ENCODE measurements at places on chromosomes 7 and 10.

- peak; percentile 36 for DNase-seq
Observed at GRCh38 chr7:94069162-94069739, 65.1 kb upstream of the BET1 start.

DNA sequence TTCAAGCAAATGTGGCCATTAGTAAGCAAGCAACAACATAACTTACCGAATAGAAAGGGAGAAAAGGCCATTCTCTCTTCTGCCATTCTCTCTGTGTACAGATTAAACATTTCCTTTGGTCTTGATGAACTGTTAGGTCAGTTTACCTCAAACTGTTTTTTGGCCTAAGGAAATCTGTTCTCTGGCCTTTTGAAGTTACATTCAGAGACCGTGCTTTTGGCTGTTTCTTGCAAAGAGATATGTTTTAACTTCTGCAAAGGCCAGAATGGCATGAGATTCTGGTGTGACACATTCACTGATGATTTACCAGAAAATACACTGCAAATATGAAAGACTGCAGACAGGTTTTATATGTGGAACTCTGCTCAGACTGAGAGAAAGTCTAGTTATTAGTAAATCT is 22.2 kb downstream of the AHR start:
- DNase-seq, result no peak

DNA sequence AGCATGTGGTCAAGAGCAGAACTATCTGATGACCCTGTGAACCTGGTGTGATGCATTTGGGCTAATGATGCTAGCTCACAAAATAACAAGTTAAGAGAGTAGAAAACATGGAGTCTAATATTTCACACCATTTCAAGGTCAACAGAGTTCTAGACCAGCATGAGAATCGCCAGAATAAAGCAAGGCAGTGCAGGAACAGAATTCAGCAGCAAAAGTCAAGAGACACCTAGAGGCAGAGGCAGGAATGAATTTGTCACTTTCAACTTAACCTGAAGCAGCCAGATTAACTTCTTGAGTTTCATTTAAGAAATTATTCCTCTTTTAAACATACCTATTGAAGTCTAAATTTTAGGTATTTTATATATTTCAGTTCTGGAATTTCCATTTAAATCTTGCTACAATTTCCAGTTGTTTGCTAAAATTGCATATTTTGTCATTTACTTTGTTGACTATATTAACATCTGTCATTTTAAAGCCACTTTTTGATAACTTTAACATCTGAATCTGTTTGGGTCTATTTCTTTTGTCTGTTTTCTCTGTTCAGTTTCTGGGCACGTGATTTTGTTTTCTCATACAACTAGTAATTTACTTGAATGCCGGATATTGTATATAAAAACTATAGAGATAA is 44.2 kb upstream of the PRSS58 start:
- no peak for DNase-seq

GRCh38 chr10:103111031-103111917 is 81.8 kb downstream of the NT5C2 start:
- peak; percentile 31 for DNase-seq

DNA sequence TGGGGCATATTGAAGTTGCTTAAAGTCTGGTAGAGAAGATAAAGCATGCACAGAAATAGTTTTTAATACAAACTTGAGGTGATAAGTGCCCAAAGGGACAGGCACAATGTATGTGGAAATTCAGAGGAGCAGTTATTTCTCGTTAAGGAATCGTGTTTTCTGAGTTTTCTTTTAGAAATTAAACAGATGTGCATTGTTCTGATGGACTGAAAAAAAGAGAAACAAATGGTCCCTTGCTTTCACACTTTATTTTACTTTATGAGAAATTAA is 45.6 kb downstream of the CNNM2 start:
- no peak for DNase-seq

DNA sequence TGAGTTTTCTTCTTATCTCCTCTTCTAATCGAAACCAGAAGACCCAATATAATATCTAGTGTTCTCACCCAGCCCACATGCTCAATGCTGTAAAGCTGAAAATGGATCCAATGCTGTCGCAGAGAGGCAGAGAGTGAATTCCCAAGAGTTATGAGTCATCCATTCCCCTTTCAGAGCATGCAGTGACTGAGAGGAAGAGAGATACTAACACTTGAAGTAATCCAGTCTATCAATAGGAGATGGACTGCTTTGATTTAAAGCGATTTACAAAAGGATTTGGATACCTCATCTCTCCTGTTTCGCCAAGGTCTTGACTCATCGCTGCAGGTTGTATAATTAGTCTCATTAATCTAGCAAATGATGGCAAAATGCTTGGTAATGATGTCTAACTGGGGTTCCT is 41.5 kb upstream of the PRKCQ start:
- DNase-seq, result peak; percentile 27

DNA sequence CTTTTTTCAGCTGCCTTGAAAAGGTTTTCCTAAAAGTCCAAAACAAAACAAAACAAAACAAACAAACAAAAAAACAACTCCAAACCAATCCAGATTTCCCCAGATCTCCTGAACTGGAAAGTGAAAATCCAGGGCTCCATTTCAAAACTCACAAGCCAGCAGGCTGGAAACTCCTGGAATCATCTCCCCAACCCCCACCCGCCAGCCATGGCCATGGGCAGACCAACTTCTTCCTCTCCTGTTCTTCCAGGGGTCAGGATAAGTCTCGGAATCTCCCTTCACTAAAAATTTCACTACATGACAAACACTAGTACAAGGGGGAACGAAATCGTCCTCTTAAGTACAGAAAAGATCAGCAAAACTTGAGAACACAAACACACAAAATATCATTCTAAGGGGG is 40.4 kb downstream of the GNA12 start:
- no peak for DNase-seq

- DNase-seq, result no peak
Observed at GRCh38 chr7:135862586-135863340, 114.2 kb upstream of the FAM180A start.

GRCh38 chr10:5813341-5814109 is at the start of gene GDI2:
Gene GDI2, minus strand, starts transcription at chr10:5813434. Its CDS starts 176 bp downstream, at chr10:5813258.
- peak; percentile 98 for DNase-seq

GRCh38 chr7:139494835-139495579 is 11.5 kb upstream of the KLRG2 start:
- DNase-seq, result no peak

DNA sequence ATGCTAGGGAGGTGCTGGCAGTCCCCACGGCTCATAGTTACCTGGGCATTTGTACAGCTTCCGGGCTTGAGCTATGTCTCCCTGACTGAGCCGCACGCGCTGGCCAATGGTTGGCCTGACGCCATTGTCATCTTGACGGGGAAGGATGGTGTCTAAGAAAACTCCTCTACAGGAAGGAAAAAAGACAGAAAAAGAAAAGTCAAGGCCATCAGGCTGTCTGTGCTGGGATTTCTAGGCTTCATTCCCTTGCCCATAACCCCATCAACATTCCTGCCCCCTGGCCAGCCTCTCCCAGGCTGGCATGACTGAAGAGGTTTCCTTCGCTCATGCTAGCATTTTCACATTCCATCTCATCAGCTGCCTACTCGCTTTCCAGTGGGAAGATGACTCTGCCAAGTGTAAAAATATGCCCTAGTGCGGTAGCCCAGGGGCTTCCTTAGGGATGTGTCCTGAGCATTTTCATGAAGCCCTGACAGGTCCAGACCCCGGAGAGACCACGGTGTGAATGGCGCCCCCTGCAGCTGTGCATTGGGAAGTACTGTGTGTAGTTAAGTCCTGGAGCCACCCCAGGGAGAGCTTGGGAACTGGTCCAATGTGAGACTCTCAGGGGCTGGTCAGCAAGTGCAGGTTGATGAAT is 54.5 kb upstream of the OPALIN start:
- DNase-seq, result no peak

- DNase-seq, result no peak
Observed at GRCh38 chr7:14836006-14836405, 66.5 kb downstream of the DGKB start.

DNA sequence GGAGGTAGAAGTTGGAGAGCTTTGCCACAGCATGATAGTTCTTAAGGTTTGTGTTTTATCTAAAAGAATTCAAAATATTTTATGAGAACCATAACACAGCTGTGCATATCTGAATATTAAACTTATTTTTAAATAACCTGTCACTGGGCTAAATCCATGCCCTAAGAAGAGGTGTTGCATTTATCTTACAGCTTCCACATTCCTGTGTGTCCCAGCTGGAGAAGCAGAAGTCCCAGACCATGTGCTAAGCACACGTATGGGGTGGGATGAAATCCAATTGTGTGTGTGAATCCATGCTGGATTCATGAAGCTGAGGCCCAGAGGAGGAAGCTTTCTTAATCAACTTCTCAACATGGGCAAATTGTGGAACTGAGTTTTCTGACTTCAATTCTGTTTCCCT is 121.5 kb downstream of the PKD1L1 start:
- DNase-seq, result no peak

DNA sequence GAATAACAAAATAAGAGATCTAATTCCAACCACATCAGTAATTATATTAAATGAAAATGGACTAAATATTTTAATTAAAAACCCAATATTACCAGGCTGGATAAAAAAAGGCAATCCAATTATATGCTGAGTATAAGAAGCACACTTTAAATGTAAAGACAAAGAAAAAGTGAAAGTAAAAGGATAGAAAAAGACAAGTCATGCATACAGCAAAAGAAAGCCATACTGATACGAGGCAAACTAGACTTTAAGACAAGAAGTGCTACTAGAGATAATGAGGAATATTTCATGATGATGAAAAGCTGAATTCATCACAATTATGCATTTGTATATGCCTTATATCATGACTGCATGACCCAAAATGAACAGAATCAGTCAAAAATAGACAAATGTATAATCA is 628.6 kb downstream of the PHTF2 start:
- no peak for DNase-seq

- no peak for DNase-seq
Observed at GRCh38 chr7:34135924-34136323, 230.6 kb downstream of the BMPER start.

DNA sequence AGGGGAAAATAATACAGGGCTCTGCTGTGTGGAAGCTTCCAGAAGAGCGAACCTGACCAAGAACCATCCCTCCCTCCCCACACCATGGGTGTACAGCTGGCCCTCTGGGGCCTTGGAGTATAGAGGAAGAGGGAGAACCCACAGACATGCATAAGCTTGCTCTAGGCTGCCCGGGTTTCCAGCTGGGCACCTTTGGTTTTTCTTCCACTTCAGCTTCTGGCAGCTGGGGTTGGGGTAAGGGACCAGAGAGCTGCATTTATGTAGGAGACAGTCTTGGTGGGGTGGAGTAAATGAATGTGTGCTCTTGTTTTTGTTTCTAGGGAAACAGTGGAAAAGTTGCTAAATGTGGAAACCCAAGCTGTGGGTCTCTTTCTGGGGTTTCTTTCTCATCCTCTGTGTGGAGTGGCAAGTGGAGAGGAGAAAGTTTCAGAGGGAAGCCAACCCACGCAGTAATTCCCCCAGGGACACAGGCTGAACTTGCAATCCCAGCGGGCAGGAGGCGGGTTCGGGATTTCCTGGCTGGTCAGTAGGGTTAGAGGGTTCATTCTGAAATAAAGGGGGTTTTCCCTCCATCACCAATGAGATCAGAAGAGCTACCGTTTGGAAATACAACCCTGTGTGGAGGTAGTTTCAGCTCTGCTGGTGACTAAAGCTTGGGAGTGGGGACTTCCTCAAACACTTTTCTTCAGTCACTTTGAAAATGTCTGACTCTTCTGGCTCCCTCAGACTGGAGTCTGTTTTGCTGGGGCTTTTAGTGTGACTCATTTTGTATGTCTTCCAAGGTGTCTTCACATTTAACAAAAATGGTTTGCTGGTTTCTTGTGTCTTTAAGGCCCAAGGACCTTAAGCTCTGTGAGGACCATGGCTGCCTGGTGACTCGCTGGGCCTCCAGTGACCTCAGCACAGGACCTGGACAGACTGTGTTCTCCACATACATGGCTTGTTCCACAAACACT is 22.2 kb upstream of the SRGN start:
- peak; percentile 51 for DNase-seq

GRCh38 chr10:60282771-60283353 is 106.8 kb downstream of the ANK3 start:
- DNase-seq, result peak; percentile 72

DNA sequence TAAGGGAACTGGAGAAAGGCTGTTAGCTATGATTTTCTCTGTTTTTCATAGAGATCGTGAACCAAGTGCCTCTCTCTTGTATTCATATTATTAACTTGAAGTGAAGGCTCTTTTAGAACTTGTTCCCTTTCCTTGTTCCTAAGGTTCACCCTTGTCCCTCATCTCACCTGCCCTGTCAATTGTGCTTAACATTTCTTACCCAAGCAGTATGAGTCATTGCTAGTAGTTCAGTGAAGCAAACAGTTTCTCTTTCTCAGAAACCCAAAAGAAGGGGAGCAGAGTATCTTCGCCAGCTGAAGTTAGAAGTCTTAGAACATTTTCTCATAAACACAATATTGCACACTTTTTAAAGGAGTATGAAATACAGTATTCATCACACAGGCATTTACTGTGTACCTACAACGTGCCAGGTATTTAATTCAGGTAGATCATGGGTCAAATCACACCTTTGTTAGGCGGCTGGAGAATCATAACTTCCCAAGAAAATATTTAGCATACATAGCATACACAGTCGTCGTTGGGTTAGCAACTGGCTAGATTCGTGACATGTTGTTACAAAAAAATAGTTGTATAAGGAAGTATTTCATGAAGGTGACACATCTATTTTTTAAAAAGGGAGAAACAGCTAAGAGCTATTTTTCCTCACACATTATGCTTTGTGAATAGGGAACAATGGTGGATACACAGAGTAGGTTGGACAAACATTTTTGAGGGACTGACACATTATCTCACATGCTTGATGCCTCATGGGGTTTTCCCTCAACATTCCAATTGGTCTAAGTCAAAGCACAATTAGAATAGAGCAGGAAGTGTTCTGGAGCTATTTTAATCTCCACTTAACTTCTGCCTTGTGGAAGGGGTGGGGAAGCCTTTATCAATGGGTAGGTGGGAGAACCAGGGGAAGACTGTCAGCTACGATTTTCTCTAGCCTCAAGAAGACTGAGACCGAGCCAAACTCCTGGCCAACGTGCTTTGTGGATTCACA is 13.2 kb downstream of the HDAC9 start:
- DNase-seq, result peak; percentile 98

- DNase-seq, result no peak
Observed at GRCh38 chr10:7583626-7584025, 83.1 kb downstream of the ITIH5 start.

DNA sequence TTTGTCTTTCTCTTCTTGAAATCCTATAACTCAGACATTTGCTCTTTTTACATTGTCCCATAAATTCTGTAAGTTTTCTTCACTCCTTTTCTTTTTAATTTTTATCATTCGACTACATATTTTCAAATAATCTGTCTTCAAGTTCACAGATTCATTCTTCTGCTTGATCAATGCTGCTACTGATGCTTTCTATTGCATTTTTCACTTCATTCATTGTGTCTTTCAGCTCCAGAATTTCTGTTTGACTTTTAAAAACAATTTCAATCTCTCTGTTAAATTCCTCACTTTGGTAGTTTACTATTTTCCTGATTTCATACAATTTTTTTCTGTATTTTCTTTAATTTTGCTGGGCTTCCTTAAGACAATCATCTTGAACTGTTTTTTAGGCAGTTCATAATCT is 230.4 kb downstream of the HPSE2 start:
- DNase-seq, result no peak

All from fibroblast of skin of right quadriceps (primary cell).